ENCODE measurements at places on chromosomes 5 and 9.
A peak's percentile ranks its signal among the peaks of the same experiment; 100 is the strongest.

DNA sequence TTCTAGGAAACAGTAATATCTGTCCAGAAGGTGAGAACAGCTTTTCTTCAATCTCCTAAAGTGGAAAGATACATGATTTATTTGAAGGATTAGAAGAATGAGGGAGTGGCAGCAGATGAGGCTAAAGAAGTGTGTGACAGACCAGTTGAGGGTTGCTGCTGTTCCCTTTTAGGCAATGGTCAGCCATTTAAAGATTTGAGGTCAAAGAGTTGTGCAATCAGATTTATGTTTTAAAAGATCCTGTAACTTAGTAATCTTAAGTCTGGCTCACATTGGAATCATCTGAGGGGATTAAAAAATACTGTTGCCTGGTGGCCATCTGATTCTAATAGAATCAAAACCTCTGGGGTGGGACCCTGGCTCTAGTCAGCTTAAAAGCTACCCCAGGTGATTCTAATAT, 4.3 kb upstream of the SGCD start:
- DNase-seq = no peak

GRCh38 chr5:149268928-149269557, 2.6 kb upstream of the AFAP1L1 start:
- peak; percentile 26 for DNase-seq

DNA sequence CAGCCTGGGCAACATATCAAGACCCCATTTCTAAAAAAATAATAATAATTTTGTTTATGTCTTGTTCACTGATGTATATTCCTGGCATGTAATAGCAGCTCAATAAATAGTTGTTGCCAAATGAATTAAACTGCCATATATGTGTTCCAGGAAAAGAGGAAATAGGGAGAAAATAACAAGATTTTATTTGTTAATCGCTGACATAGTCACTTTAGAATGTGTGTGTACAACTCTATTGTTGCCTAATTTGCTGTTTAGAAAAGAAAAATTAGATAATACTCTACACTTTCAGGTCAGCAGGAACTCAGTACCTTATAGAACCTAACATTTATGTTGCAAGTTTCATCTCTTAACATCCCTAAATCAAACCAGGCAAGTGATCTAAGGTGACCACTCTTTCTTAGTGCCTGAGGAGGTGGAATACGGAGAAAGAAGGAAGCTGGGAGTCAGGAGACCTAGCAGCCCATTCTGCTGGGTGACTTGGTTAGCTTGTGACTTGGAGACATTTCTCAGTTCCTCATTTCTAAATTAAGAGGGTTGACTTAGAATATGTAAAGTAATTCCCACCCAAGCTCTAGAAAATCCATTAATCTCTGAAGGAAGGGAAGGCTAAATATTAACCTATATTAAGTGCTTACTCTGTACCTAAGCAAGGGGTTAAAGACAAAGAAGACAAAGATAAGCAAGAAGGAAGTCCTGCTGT, 110.3 kb upstream of the IQGAP2 start:
- DNase-seq = no peak

GRCh38 chr5:151671950-151672349, 14.8 kb downstream of the SPARC start:
- DNase-seq = no peak

DNA sequence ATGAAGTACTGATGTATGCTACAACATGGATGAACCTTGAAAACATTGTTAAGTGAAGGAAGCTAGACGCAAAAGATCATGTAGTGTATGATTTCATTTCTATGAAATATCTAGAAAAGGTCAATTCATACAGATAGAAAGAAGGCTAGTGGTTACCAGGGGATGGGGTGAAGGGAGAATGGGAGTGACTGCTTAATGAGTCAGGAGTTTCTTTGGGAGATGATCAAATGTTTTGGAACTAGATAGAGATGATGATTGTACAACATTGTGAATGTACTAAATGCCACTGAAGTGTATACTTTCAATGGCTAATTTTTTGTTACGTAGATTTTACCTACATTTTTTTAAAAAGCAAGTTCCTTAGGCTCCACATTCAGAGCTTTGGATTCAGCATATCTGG, 14.9 kb upstream of the DELE1 start:
- DNase-seq = no peak

GRCh38 chr9:124349675-124350493, 65.4 kb downstream of the PSMB7 start:
- DNase-seq = no peak

DNA sequence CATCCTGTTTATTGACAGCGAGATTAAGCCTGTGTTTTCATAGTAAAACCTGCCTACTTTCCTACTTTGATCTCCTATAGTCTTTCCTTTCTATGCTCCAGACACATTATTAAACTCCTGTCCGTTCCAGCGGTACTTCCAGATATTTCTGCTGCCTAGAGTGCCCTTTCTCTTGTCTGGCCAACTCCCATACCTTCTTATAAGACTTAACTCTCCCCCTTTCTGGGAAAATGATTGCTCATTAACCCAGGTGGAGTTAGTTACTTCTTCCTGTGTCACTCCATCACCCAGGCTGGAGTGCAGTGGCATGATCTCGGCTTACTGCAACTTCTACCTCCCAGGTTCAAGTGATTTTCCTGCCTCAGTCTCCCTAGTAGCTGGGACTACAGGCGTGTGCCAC, 33.1 kb downstream of the KDM4C start:
- DNase-seq = no peak

DNA sequence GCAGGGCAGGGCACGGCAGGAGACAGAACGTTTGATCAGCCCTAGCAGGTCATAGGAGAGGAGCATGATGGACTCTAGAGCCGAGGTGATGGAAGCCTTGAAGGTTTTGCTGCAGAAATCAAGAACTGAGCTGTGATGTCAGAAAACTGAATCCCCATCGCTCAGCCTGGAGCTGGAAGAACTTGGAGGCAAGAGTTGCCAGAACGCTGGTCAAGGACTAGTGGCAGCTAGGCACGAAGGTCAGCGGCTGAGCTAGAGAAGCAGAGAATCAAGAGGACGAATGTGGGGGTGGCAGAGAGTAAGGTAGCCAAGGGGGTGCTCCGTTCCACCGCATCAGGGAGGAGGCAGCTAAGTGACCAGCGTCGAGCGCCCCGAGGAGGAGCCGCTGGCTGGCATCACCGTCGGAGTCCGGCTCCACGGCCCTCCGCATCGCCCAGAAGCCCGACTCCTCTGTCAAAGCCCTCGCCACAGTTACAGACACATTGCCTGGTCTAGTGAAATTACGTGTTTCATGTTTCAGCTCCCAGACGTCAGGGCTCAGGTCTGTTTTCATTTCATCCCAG, 1.2 kb upstream of the GALNT10 start:
- no peak for DNase-seq

DNA sequence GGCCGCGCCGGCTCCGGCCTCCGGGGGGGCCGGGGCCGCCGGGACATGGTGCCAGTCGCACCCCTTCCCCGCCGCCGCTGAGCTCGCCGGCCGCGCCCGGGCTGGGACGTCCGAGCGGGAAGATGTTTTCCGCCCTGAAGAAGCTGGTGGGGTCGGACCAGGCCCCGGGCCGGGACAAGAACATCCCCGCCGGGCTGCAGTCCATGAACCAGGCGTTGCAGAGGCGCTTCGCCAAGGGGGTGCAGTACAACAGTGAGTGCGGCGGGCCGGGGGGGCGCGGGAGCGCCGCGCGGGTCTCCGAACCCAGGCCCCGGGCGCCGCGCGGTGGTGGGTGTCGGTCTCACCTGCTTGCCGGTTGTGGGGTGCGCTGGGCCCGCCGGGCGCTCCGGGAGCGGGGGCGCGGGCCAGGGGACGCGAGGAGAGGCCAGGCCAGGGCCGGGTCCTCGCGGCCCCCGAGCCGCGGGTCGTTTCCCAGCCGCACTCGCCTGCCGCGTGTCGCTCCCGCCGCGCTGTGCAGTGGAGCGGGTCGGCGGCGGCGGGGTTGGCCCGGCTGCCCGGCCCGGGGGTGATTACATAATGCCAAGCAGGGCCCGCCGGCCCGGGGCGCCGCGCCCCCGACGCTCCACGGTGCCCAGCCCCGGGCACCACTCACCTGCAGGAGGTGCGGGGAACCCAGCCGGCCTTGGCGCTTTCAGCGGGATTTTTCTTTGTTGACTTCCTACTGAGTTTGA, 492 bp downstream of the RABL6 start:
- DNase-seq = no peak

- DNase-seq = no peak
Observed at GRCh38 chr5:40551496-40552491, 127.9 kb upstream of the PTGER4 start.

- DNase-seq = no peak
Observed at GRCh38 chr5:134206627-134207160, 19.2 kb downstream of the PPP2CA start.

DNA sequence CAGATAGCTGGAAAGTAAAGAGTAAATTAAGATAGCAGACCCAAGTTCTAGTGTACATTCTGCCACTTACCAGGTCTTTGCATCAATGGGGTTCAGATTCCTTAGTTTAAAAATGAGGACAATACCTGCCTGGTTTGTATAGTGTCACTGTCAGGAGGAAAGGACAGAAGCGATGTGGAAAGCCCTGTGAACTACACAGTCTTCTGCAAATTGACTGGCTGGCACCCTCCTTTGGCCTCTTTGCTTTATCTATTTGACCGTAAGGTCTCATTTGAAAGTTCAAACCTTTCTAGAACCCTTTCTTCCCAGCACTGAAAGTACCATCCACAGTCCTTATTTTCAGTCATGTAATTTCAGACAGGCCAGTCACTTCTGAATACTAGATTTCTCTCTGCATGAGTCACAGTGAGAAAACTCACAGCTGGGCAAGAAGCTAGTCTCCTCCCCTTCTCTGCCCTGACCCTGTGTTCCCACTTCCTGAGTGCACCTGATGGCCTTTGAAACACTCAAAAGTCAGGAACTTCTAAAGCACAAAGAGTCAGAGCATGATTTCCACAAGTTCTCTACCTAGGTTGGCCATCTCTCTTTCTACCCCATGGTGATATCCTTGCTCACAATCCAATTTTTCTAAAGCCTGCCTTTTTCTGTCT, 91.3 kb upstream of the RASEF start:
- DNase-seq = no peak

DNA sequence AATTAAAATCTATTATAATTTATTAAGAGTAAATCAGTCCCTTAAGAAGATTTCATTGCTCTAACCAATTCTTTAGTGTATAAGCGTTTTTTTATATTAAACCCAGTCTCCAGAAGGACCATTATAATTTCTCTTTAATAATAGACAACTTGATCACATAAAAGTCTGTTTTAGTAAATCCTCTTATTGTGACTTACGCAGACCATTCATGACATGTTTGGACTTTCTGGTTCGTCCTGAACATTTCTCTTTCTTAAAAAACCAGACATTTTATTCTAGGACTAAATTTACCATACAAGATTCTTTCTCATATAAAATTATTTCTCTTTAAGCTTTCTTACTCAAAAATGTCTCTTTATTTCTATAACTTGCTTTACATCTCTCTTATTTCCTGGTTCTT, 196.2 kb upstream of the RAI14 start:
- no peak for DNase-seq

DNA sequence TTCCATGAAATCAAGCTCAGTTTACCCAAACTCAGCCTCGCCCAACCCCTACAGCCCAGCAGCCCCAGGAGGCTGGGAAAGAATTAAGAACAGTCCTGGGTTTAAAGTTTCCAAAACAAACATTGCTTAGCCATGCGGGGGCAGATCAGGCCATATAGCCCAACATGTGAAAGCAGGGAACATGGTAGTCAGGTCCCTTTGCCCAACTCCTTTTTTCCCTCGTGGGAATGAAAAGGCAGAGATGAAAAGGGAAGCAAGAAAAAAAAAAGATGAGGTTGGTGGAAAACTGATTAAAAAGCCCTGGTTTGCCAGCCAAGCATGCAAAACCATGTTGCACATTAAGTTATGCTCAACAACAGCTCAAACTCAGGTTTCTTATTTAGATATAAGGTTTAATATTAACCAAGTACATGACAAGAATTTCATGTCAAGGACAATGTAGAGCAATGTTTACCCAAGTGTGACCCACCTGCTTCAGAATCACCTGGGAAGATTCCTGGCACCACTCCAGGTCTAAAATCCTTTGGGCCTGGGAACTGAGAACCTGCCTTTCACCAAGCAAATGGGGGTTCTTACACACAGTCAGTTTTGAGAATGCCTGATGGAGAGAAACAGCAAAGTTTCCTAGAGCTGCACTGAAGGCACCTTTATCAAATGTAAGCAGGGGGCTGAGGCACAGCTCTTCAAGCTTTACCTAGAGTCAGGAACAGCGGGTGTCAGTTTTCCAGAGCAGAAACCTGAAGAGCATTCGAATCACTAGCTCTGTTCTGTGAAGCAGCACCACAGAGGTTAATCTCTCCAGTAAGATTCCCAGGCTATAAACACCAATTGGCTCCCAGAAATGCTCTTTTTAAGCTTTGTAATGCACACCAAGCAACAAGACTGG, 1.7 kb downstream of the FREM1 start:
- no peak for DNase-seq

DNA sequence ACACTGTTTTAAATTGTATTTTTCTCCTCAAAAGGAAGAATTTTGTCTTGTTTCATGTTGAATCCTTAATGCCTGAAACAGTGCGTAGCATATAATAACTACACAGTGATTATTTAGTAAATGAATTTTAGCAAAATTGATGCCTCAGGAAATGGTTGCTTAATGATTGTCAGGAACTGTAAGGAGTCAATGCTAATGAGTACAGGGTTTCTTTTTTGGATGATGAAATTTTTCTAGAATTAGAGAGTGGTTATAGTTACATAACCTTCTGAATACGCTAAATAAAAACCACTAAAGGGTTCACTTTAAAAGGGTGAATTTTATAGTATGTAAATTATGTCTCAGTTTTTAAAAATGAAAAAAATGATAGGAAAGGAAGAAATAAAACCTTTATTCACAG, 14.9 kb downstream of the FAM151B start:
- DNase-seq = peak; percentile 78

DNA sequence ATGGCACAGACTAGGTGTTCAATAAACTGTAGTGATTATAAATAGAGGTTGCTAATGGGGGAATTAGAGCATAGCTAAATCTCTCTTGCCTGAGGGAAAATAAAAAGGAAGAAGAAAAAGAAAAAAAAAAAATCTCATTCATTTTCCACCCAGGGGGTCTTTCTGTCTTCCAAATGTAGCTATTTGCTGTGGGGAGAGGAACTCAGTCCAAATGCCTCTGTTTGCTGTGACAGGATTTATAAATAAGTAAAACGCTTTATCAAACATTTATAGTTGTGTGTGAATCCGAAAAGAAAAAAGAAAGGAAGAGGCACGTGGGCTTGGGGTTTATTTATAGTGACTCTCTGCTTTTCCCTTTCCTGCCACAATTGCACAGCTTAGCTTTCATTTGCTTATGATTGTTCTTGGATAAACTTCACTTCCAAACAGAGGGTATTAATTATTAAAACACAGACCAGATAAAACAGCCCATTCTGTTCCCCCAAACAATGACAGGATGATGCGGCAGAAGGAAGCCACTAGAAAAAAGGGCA, 245.7 kb downstream of the ASTN2 start:
- DNase-seq = peak; percentile 84

DNA sequence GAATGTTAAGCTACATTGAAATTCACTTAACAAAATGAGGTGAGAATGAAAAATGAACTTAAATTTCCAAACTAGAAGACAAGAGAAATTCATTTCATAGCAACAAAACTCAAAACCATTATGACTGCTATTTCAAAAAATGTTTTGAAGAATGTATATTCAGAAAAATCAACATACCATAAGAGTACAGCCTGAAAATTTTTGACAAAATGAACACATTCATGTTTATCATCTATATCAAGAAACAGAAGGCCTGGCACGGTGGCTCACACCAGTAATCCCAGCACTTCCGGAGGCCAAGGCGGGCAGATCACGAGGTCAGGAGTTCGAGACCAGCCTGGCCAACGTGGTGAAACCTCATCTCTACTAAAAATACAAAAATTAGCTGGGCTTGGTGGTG, 4.2 kb upstream of the IL6ST start:
- DNase-seq = no peak

Measured in SK-N-MC (cell line).